CD4-positive, alpha-beta T cell (primary cell): ENCODE measurements at places on chromosomes 7 and 10.

DNA sequence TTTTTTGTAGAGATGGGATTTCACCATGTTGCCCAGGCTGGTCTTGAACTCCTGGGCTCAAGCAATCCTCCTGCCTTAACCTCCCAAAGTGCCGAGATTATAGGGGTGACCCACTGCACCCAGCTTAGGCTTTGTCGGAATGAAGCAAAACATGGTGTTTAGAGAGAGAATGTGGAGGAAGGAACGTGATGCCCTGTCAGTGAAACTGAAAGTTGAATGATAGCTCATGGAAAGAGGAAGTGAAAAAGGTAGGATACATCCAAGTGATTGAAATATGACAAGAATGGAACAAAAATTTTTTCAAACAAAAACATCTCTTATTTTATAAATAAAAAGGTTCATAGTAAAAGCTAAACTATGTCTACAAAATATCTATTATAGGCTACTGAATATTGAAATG, 5.9 kb downstream of the AKAP9 start:
- no peak for DNase-seq

DNA sequence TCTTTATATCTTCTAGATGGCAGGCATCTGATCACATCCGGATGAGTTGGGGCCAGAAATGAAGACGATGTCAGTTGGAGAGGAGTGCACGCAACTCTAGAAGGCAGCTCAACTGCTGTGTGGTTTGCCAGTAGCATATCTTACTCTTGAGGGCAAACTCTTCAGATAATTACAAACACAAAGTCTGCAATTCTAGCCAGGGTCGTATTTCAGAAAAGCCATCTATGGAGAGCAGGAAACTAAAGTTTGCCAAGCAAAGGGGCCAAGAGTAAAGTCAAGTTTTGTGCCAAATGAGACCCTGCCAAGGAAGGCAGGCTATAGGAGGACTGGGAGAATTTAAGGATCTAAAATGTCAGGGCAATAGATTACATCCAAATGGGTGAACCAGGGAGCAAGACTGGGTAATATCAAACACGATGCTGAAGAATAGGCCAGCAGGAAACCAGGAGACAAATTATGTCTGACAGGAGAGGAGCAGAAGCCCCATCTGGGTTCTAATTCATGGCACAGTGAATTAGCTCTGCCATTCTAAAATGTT, 312.5 kb upstream of the SEMA3C start:
- DNase-seq: no peak

GRCh38 chr7:155289107-155289506, 8.6 kb upstream of the INSIG1 start:
- DNase-seq: no peak

- no peak for DNase-seq
These were observed 26.1 kb downstream of the PRLHR start for GRCh38 chr10:118569241-118569881.

DNA sequence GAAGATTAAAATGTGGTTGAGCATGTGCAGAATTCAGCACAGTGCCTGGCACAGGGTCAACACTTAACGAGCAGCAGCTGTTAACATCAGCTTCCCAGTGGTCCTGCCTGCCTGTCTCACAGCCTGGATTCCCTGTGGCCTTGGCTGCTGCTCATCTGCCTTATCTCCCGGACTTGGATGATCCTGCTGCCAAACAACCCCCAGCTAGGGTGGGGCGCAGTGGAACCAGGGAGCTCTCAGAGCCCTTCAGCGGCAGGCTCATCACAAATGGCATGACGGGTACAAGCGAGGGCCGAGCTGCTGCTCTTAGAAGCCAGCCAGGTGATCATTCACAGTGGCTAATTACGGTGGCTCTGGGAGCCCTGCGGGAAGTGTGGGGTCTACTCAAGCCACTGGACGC, 13.0 kb upstream of the SMARCD3 start:
- no peak for DNase-seq

- DNase-seq: no peak
These were observed 16.4 kb upstream of the ITPRID1 start for GRCh38 chr7:31497516-31497915.

- DNase-seq: no peak
These were observed 147.3 kb upstream of the VSTM2A start for GRCh38 chr7:54394834-54395233.

- DNase-seq: no peak
These were observed 53.5 kb upstream of the UNC5B start for GRCh38 chr10:71158902-71159301.

- DNase-seq: no peak
These were observed 98.3 kb downstream of the FOXL3 start for GRCh38 chr7:388023-388960.

- no peak for DNase-seq
These were observed 116.0 kb downstream of the NPTX2 start for GRCh38 chr7:98733036-98733435.

GRCh38 chr7:116742641-116743040, 70.6 kb downstream of the MET start:
- no peak for DNase-seq

- DNase-seq: no peak
These were observed 24.7 kb downstream of the ADK start for GRCh38 chr10:74175510-74176379.

DNA sequence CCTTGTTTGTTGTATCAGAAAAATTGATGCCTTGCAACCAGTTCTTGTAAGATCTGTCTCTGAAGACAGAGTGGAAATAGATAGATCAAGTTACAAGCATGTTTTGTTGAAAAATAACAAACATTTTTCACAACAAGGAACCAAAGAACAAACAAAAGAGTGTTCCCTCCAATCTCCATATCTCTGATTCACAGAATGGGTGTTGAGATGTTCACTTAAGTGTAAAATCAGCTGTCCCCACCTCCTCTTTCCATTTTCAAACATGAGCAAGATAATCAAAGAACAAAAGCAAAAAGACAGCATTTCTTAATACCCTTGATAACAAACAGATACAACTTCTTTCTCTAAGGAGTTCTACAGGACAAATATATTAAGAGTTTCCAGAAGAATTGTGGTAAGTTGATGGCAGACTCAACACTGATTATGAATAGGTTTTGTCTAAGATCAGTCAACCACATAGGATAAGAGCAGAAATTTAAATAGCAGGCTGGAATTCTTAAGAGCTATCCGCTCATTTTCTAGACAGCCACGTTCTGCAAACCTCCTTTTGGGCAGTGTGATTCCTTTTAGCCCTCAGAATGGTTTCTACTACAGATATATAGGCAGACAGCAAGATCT, 970.9 kb upstream of the AUTS2 start:
- DNase-seq: no peak

GRCh38 chr10:11782793-11783557, 40.2 kb upstream of the PROSER2 start:
- no peak for DNase-seq

DNA sequence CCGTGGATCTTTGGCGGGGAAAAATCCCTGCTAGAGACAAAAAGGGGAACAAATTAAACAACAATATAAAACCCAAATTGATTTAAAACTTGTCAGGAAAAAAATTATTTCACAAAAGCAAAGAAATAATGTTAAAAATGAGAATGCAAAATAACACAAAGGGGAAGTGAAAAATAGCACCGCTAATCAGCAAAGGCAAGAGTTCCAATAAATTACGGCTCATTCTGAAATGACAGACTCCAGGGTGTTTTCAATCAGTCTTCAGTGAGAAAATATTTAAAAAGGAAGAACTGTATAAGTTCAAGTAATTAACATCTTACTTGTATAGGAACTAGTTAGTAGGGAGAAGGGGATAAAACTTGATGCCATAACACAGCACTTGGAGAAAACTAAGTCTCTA, 336.8 kb downstream of the LRRTM3 start:
- DNase-seq: no peak

DNA sequence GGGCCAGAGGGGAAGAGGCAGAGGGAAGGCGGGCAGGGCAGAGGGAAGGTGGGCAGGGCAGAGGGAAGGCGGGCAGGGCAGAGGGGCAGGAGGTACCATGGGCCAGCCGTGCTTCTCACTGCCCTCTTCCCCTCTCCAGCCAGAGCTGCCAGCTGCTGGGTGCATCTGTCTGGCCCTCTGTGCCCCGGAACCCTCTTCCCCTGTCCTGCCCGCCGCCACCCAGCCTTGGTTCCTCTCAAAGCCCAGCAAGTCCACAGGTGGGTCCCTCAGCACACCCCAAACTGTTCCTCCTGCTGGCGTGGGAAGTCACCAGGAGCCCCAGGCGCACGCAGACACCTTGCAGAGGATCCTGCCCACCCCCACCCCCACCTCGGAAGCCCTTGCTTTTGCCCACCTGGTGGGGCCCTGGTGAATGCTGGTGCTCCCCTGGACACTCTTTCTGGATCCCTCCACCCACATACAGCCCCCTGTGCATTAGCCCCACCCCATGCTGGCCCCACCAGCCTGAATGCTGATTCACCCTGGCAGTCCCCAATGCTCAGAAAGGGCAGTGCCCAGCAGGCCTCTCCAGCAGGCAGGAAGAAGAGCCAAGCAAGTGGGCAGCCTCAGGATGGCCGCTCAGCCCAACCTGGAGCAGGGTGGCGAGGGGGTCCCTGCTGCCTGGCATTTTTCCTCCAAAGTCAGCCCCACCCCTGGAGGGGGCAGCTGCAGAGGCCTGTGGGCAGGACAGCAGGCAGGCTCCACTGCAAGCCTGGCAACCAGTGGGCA, 1.9 kb upstream of the PWWP2B start:
- DNase-seq: no peak

DNA sequence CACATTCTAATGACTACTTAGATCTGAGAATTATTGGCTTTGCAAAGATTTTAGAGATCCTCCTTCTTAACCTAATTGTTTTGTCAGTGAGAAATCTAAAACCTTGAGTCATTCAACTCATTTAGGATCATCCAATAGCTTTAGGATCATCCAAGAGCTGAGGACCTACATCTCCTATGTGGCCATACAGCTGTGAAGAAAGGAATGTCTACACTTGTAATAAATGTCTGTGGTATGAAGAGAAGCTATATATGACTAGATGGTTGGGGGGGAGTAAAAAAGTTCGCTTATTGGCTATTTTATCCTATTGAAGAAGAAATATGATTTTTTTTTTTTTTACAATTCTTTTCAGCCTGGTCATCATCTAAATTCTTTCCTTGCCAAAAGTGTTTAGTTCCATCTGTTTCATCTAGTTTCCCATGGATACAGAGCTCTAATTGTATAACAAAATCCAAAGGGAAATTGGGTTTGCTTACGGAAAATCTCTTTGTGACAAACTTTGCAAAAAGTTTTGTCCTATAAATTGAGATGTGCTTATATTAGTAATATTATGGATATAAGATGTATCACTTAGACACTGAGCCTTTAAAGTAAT, 196.7 kb downstream of the PRKG1 start:
- DNase-seq: no peak

GRCh38 chr10:7025296-7025695, 385.5 kb downstream of the SFMBT2 start:
- DNase-seq: no peak

- DNase-seq: no peak
These were observed 43.8 kb downstream of the DENND2A start for GRCh38 chr7:140596519-140597427.
